CD4-positive, alpha-beta T cell treated with Interferon gamma for 1 hour (primary cell): ENCODE measurements at places on chromosomes 13 and 19.

DNA sequence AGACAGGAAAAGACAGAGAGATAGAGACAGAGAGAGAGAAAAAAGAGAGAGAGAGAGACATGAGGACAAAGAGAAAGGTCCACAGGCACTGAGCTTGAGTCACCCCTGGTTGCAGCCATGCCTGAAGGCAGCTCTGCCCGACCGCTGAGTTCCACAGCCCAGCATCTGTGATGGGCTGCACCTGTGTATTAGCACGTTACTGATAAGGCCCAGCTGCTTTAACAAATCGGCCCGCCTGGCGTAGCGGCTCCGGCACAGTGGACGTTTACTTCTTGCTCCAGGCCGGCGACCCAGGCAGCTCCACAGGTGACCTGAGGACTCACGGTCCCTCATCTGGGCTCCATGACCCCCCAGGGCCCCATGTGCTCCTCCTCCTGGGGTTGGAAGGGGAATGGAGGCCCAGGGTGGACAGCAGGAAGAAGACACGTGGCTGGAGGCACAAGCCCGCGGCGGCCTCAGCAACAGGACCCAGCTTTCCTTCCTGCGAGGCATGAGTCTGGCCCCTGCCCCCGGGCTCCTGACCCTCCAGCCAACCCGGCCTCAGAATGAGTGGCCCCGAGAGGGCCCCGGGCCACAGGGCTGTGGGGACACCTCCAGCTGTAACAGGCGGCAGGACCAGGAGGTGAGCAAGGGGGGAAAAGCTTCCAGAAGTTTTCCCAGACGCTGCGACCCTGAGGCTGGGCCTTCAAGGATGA lies 3.9 kb upstream of the CSNK1G2 start:
- no peak for DNase-seq

- DNase-seq: peak; percentile 71
These were observed at the start of gene PRKCG for GRCh38 chr19:53881482-53882390. Gene PRKCG, plus strand, starts transcription at chr19:53882197. Its CDS starts 298 bp downstream, at chr19:53882495.

DNA sequence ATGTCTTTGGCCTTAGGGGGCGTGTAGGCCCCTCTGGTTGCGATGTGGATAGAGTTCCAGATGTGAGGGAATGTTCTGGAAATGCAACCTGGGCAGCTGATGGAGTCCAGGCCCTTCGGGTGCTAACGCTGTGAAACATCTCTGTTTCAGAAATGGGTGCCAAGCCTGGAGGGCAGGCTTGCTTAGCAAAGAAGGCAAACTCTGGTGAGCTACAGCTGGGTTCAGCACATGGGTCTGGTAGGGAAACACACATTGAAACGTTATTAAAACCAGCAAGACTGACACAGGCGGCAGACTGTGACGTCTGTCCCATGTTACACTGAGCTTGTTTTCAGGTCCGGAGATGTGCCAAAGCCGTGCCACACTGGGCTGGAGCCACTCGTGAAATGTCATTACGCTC lies 8.6 kb upstream of the CDC16 start:
- no peak for DNase-seq

GRCh38 chr13:59710996-59711701 lies 452.6 kb downstream of the DIAPH3 start:
- no peak for DNase-seq

DNA sequence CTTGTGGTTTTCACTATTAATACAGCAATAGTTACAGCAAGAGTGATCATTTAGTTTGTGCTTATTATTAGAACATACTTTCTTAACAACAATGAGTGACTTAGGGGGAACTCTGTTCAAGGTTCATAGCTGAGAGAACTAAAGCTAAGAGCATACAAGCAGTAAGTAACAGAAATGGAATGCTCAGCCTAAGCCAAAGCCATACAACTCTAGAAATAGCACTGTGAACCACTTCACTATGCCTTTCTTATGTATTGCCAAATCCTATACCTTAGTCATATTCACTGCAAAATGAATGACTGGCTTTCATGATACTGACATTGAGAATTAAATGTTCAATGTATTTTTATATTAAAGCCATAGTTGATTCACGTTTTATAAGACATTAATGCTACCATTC lies 599.7 kb upstream of the SLITRK1 start:
- no peak for DNase-seq

- peak; percentile 12 for DNase-seq
These were observed 600 bp downstream of the UBE2S start for GRCh38 chr19:55406826-55407549.

DNA sequence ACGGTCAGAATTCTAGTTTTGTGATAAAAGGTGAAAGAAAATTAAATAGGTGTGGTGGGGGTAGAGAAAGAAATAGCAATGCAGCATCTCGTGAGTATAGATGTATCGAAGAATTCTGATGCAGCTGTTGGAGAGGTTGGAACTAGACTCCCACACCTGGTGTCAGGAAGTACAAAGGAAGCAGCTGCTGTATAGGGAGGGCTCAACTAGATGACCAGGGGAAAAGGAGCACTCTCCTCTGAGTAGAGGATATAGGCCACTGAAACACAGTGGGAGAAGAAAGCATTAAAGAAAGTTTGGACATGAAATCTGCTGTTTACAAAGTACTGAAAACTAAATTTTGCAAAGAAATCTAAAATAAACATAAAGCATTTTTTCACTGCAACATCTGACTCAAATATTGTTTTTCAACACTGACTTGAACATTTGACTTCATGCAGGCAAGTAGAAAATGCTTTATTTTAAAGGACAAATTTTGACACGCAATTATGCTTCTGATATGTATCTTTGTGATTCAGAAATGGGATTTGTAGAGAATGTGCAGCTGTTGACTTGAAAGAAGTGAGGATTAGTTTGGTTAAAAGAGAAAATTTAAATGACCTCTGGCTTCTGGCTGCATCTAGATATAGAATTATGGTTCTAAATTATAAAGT lies 82.2 kb downstream of the MIPEP start:
- no peak for DNase-seq

- DNase-seq: no peak
These were observed 53.6 kb downstream of the DGKH start for GRCh38 chr13:42101821-42102585.

DNA sequence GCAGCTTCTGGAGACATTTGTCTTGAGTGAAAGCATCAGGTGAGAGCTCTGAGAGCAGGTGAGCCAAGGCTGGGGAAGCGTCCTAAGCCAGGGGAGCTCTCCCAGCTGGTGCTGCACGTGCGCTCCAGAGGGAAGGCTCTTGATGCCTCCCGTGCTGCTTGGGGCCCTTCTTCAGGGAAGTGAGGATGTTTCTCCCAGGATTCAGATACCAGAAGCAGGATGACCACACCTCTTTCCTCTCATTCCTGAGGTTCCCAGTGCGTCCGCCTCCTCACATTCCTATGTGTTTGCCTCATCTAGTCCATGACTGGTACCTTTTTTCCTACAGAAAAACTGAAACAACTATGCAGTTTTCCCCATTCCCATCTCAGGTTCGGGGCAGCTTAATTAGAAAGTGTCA lies 231.0 kb upstream of the IRS2 start:
- DNase-seq: no peak
